ENCODE measurements at places on chromosomes 5 and 9.

- DNase-seq: no peak
Measured at GRCh38 chr5:7803937-7804336, 47.0 kb downstream of the CFAP90 start.

GRCh38 chr5:5018578-5018970 lies 121.6 kb upstream of the ADAMTS16 start:
- no peak for DNase-seq

DNA sequence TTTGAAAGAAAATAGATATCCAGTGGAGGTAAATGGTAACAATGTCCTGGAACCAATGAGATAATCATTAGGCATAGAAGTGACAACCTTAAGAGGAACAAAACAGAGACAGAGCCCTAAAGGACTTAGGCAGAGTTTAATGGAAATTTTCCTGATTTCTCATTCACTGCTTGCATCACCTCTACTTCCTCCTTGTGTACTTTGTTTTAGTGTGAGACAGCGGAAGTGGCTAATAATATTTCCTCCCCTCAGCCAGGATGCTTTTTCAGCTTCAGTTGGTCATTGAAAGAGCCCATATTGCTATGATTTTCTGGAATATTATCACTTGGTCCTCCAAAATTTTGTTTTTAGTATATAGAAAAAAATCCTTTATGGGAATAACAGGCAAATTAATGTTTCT lies 153.4 kb upstream of the MPDZ start:
- DNase-seq: no peak

DNA sequence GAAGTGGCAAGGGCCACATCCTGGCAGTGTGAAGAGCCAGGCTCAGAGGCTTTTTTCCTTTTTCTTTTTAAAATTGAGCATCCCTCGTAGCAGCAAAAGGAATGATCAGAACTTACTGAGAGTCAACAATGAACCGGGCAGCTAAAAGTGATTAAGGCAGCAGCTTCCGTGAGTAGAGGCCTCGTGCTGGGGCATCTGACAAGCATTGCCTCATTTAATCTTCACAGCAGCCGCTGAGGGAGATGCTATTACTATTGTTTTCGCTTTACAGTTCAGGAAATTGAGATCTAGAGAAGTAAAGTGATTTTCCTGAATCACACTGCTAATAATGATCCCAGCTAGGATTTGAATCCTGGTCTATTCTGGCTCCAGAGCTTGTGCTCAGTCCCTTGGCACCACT lies 30.7 kb upstream of the PTGS1 start:
- no peak for DNase-seq

GRCh38 chr9:113350937-113351336 lies 1.6 kb downstream of the BSPRY start:
- DNase-seq: no peak

- no peak for DNase-seq
Measured at GRCh38 chr9:136512651-136513071, 29.8 kb upstream of the SEC16A start.

DNA sequence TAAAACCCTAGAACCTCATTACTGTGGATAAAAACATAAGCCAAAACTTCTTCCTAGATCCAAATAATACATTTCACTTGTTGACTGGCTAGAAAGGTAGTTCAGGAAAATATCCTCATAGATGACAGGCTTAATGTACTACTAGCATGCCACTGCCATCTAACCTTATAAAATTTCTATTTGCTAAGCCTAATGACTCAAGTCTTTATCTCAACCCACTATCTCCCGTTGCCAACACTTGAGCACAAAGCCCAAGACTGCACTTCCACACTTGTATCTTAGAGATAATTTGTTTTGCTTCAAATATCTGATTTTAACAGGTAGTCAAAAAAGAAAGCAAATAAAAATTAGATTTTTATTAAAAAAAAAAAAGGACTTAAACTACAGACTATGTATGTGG lies 42.7 kb downstream of the FBXL17 start:
- DNase-seq: peak; percentile 85

- DNase-seq: no peak
Measured at GRCh38 chr5:143086908-143087637, 316.4 kb downstream of the NR3C1 start.

DNA sequence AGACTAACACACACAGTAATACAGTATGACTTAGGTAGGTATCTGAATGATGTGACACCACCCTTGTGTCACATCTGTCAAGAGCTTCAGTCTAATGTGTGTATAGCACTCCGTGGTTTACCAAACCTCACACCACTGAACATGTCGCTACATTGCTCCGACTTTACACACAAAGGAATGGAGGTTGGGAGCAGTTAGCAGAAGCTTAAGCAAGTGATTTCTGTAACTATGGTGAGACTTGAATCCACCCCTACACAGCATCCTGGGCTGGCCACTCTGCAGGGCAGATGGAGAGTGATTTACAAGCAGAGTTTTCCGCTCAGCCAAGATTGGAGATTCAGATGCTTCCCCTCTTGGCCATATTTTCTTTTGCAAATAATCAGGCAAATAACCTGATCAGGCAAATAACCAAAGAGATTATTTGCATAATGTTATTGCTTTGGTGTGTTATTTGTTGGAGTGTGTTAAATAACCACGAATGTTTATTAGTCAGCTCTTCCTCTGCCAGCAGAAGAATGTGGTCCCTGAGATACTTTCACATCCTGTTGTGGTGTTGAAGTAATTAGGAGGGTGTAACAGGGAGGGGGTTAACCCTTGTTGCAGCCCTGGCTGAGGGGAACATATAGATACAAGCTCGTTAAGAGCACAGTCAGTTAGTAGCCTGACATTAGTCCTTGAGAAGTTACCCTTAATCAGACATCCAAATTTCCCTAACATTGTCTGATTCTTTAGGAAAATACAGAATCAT lies 92.8 kb downstream of the SNX18 start:
- no peak for DNase-seq

GRCh38 chr9:114691046-114691955 lies 9.3 kb upstream of the TEX48 start:
- no peak for DNase-seq

DNA sequence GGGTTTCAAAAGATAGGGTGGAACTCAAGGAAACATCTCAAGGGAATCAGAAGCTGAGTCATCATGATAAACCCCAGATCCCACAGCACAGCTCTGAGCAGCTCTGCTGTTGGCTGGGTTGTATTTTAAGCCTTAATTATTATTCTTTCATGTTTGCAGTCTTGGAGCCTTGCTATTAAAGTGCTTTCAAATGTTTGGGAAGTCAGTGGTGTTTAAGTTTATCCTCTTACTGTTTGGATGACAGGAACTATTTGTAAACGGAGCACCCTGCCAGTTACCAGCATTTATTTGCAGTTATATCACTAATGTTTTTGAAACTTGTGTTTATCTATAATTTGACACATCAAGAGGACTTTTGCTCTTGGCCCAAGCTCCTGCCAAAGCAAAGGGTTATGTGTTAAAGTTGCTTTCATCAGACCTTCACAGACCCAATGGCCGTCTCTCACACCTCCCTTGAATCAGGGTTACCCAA lies 141.1 kb upstream of the SPDL1 start:
- DNase-seq: peak; percentile 50

GRCh38 chr5:170254056-170254455 lies 21.3 kb downstream of the C5orf58 start:
- peak; percentile 35 for DNase-seq

DNA sequence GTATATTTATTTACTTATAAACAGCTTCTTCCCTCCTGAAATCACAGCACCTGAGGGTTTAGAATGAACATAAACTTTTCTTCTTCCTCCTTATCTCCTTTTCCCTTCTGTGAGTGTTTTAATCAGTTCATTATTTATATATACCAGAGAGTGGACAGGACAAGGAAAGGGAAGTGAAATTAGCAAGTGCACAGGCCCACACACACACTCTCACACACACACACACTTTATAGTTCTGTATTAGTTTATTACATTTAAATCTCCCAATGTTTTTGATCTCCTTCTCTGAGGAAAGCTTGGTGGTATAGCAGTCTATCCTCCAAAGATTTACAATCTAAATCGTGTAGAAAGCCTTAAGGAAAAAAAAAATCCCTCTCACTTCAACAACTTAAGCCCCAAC lies 353.5 kb downstream of the NDUFS4 start:
- DNase-seq: no peak

DNA sequence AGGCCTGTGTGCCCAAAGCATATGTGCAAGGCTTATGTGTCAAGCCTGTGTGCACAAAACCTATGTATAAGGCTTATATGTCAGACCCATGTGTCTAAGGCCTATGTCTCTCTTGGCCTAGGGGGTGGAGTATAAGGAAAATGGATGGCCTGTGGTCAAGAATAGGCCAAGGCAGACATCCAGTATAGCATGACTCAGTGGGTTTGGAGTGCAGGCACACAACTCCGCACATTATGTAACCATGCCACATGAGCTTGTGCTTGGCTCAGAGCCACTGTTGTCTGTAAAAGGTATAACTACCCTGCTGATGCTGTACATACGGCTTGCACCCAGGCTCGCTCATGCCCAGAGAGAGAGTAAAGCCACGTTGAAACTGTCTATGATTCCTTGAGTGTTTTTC lies 626.4 kb upstream of the NUDT12 start:
- no peak for DNase-seq

DNA sequence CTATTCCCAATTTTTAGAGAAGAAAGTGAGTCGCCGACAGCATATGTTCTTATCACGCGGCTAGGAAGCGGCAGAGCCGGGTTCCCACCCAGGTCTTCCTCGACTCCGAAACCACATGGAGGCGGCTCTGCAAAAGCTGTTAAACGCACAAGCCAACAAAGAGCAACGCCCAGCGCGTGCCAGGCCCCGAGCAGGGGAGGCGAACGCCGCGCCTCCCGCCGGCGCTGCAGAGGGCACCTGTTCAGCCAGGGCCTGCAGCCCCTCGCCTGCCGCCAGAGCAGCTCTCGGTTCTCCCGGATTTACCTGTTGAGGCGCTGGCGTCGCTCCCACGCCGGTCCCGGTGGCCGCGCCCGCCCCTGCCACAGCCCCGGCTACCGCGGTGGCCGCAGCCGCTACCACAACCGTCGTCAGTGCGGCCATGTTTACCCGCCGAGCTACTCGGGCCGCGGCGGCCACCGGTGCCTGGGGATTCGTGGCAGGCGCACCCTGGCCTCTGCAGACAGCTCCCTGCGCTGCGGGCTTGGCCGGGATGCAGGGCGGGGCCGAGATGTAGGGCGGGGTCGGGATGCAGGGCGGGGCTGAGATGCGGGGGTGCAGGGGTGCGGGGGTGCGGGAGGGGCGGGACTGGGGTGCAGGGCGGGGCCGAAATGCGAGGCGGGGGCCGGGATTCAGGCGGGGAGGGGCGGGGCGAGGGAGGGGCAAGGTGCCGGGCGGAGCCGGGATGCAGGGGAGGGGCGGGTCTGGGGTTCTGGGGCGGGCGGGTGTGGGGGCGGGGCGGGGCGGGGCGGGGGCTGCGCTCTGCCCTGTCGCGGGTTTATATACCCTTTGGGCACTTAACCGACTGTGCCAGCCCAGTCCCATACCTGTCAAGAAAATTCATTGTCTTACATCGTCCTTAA lies at the start of gene CCDC112:
Gene CCDC112 (minus strand): TSS at position 531 of the 899 bp plus-strand sequence. CDS start 111 bp downstream, at position 420.
- DNase-seq: peak; percentile 40

DNA sequence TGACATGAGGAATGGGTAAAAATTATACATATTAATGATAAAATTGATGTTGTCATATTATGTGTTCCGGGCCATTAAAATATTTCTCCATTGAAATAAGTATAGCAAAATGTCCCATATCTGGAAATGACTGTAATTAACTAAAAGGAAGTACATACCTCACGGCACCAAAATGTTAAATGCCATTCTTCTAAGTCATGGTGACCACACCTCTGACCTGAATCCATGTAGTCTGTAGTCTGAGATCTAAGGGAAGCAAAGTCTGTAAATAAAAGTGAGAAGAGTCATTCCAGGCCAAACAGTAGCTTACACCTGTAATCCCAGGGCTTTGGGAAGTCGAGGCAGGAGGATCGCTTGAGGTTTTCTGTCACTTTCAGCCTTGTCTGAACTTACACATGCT lies 8.7 kb upstream of the GDA start:
- no peak for DNase-seq

- DNase-seq: no peak
Measured at GRCh38 chr9:10331157-10331556, 281.6 kb downstream of the PTPRD start.

DNA sequence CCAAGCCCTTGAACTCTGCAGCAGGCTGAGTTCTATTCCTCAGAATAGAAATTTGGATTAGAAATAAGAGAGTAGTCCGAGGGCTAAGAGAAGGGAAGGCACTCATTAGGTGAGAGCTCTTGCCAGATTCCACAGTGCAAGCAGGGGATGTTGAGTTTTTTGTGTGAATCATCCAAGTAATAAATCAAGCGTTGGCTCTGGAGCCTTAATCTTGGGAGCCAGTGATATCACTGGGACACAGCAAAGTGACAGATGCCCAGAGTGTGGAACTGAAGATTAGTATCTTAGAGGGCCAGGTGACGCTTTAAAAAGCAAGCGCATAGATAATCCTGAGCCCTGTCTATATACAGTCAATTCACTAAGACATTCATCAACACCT lies 60.3 kb downstream of the FOXD1 start:
- DNase-seq: no peak

DNA sequence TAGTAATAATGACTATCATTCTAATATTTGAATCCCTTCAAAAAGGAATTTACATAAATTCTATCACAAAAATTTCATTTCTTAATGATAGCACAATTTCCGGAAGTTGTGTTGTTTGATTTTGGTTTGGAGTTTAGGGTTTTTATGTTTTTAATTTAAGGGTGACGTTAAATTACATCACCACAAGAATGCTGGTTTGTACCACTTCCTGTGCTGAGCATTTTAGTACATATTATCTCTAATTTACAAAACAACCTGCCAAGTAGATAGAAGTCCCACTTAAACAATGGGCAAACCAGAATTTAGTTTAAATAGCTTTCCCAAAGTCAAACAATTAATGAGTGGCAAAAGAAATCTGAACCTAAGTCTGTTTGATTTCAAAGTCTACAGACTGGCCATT lies 63.4 kb downstream of the DENND1A start:
- DNase-seq: no peak

DNA sequence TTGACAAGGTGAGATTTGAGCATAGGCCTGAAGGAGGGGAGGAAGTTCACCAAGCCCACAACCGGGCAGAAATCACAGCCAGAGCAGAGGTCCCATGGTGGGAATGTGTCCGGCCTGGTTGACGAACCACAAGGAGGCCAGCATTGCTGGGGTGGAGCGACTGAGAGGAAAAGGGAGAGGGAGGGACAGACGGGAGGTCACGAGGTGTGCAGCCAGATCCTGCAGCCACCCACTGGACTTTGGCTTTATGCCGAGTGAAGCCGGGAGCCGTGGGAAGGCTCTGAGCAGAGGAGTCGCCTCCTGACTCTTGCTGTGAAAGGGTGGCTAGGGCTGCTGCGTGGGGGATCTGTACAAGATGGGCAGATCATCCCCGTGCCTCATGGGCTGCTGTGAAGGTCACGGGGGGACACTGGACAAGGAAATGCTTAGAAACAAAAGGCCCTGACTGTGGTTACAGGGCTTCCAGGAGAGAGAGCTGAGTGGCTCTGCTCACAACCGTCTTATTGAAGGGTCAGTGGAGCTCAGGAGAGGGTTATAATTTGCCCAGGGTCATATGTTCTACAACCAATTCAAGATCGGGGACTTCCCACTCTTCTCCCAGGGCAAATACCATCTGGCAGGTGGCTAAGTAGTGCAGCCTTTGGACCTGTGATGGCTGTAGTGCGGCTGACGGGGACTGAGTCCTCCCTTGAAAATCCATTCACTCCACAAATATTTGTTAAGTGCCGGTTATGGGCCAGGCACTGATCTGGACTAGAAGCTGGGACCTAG lies 15.6 kb upstream of the CD74 start:
- no peak for DNase-seq

Measured in LNCaP clone FGC (cell line).